ENCODE measurements at places on chromosomes 12 and 14.
A peak's percentile ranks its signal among the peaks of the same experiment; 100 is the strongest.

DNA sequence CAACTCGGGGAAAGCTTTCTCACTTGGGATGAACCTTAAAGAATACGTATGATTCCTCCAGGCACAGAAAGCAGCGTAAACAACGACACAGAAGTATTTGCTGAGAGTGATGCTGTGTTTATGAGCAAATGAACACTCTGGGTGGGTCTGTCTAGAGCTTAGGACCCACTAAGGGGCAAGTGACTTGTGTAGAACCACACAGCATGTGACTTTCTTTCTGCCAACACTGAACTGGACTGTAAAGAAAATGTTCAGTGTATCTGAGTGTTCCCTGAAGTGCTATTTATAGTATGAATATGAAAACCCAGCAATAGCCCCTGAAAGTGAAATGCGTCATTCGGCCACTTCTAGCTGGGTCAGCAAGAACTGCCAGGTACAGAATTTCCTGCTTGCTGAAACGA lies 78.5 kb downstream of the ST8SIA1 start:
- no peak for DNase-seq

DNA sequence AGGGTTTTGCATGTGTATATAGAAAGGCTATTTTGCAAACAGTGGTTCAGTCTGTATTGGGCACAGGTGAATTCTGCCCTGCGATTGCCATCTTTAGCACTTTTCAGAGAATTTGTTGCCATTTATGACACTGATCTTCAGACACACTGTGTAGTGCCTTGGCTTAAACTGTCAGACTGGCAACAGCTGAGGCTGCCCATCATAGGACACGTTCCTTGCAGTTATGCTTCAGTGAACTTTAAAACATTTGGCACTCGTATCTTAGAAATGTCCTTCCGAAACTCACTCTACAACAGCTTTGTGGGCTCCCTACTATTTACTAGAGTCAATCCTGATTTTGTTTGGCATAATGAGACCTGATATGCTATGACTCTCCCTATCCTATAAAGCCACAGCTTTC lies 29.1 kb downstream of the AP5M1 start:
- no peak for DNase-seq

GRCh38 chr14:90319173-90319572 lies 12.6 kb downstream of the NRDE2 start:
- DNase-seq: no peak

DNA sequence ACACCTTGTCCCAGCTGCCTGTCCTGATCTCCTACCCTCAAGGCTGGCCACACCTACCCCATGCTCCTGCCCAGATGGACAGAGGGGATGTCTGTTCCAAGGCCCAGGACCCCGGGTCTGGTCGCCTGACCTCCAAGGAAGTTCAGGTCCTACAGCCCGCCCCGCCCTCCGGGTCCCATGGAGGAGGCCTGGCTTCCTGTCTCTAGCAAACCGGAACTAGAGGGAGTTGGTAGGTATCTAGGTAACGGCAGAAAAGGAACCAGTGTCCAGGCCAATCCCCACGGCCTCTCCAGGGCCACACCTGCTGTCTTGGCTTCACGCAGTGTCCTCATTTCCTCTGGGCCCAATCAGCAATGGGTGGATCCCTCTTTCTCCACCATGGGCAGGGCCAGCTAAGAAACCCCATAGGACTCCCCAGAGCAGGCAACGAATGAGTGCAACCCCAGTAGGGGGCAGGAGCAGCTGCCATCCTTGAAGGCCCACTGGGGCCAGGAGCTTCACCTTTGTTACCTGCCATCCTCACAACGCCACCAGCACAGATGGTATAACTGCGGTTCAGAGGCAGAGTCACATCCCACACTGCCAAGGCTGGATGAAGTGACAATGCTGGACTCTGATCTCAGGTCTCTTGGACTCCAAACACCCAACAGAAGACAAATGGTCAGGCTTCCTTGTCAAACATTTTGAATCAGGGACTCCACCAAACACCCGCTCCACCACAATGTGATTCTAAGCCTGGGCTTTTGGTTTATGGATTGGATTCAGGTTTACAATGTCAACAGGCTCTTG lies 25.1 kb upstream of the RPLP0 start:
- DNase-seq: no peak

DNA sequence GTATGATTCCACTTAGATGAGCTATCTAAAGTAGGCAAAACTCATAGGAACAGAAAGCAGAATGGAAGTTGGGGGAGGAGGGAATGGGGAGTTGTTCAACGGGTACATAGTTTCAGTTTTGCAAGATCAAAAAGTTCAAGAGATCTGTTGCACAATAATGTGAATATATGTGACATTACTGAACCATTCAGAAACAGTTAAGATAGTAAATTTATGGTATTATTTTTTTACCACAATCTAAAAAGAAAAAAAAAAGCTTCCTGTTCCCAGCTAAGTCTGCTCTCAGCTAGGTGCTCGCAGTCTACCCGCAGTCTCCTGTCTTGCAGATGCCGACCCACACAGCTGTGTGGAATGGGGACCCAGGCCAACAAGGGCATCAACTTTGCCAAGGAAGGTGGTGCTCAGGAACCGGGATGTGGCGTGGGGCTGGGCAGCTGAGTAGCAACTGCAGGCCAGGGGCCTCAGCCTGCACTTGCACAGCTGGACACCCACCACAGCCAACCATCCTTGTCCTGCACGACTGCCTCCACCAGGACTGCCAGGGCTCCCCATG lies 15.3 kb upstream of the ANO6 start:
- DNase-seq: no peak

- no peak for DNase-seq
Measured at GRCh38 chr12:2692080-2692479, 102.7 kb upstream of the FKBP4 start.

DNA sequence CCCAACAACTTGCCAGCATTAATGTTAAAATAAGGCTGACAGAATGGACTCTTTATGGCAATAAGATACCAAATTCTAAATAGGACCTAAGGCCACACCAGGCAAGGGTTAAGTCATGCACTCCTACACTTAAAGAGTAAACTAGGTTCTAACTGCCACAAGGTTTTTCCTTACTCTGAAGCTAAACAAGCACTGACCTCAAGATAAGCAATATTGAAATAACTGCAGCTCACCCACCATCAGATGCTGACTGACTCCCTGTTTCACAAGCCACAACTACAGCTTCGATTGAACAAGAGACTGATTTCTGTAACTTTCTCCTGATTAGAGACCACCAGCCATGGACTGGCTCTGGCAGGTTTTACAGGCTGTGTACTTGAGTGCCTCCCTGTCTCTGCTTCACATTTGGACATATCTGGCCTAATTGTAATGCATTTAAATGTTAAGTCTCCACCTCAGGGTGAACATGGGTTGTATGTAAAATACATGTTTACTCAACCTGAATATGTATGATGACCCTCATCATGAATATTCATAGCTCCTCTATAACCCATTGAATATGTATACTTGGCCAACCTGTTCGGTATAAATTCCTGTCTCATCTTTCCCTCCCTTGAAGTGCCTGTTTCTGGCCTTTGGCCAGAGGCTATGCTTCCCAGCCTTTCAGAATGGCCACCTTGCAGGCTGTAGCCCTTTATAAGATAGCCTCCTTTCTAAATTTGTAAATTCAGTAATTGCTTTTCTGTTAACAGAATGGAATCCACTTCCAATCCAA lies 70.5 kb upstream of the DAAM1 start:
- DNase-seq: no peak

DNA sequence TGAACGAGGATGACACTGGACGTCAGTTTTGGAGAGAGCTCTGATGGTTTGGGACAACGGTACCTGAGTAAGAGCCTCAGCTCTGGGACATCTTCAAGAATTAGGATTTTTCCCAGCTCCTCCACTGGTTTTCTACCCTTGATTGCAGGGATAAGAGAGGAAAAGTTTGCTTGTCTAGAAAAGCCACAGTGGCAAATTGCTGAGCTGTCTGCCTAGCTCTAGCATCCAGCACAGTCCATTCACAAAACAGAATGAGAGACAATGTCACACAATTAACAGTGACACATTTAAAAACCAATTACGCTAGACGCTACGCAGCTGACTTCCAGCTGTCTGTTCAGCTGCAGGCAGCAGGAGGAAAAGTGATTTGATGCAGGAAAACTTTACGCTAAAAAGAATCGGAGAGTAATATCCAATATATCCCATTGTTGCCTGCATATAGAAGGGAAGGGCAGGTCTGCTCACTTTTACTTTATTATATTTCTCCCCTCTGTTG lies 168.1 kb upstream of the PRICKLE1 start:
- DNase-seq: peak; percentile 25

- no peak for DNase-seq
Measured at GRCh38 chr12:125331342-125332052, 266.3 kb downstream of the AACS start.

DNA sequence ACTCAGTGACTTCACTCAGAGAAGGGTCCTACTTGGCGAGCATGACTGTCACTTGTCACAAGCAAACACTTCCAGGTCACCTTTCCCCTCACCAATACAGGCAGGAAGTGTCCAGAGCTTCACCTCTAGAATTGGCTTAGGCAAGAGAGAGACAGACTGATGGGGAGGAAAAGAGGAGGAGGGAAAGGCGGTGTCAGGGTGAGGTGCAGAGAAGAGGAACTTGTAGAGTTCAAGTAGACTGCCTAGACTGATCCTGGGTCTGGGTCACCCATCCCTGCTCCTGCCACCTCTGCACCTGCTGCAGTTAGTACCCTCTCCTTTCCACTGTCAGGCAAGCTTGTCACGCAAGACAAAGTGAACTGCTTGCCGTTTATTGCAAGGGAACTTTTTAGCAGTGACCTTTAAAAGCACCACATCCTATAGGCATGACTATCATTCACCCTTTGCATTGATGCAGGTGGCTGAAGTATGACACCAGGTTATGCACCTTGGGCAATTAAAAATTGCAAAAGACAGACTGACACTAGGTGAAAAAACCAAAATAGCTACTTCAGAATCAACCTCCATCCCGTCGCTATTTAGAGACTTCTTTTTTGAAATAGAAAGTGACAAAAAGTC lies 292.4 kb downstream of the SYT1 start:
- no peak for DNase-seq

DNA sequence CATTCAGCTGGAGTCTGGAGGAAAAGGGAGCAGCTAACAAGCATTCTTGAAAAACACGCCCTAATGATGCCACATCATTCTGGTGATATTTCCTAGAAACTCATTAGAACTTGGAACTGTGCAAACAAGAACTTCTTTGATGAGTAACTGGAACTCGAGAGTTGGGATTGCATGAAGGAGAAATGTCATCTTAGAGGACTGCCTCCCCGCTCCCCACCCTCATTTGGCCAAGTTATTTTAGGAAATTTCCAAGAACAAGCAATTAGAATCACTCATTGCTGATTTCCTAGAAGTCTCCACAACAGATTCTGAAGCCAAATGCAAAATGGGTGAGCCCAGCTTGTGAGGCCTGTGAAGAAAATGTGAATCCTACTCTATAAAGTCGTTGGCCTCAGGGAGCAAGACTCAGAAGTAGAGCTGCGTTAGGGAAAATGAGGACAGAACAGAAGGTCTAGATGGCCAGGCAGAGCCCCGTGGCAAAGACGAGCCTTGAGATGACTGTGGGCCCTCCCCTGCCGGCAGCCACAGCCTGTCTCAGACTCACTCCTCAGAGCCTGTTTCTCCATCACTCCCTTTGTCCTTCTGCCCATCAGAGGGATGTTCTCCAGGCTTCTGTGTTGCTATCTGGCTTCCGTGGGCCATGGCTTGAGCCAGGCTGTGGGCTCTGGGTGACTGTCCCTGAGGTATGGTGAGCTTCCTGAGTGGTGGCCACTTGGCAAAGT lies 38.4 kb downstream of the RTL1 start:
- no peak for DNase-seq

DNA sequence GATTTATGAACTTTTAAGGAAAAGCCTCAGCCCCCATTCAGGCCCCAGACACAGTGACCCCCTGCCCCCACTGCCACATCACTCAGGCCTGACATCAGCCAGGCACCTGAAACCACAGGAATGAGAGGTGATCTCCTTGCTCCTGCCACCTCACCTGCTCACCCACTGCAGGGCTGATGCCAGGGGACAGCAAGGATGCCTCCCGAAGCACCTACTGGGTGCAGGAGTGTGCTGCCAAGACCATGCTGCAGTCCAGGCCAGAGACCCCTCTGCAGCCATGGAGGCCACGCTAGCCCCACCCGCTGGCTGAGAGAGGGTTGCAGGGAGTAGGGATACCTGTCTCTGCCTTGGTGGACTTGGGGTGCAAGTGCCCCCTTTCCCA lies 18.6 kb upstream of the KRT7 start:
- DNase-seq: no peak

DNA sequence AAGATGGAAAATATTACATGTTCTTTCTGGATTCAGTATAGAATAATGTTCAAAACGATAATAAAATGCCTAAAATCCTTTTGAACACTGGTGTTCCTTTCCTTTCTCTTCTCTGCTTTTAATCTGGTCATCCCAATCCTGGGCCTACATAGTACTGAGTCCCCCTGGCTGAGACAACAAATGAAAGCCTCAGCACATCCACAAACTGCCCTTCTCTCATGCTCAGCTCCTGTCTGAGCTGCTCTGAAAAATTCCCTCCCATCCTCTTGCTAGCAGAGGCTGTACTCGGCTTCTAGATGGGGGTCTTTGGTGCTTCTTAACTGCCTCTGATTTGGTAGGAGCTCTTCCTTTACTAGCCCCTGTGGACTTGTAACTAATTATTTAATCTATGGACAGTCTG lies 232.3 kb downstream of the MED13L start:
- DNase-seq: no peak

DNA sequence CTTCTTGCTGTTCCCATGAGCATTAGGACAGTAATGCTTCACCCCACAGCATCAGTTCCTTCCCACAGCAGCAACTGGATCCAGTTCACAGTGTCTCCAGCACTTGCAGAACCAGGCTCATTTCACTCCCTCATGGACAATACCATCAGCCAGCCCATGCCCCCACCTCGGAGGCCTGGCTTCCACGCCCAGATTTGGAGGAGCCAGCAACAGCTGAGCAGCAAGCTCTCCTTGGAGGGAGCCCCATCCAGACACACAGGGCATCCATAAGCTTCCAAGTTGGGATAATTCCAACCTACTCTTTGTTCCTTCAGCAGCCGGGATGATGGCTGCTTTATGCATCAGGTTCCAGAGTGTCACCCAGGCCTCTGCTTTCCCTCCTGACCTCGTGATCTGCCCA lies 250.0 kb downstream of the GLT1D1 start:
- DNase-seq: no peak

- no peak for DNase-seq
Measured at GRCh38 chr14:33420051-33420627, 481.5 kb downstream of the NPAS3 start.

- DNase-seq: no peak
Measured at GRCh38 chr14:29803045-29803444, 124.6 kb downstream of the PRKD1 start.

- DNase-seq: peak; percentile 8
Measured at GRCh38 chr14:81625343-81625742, 91.7 kb upstream of the SEL1L start.

DNA sequence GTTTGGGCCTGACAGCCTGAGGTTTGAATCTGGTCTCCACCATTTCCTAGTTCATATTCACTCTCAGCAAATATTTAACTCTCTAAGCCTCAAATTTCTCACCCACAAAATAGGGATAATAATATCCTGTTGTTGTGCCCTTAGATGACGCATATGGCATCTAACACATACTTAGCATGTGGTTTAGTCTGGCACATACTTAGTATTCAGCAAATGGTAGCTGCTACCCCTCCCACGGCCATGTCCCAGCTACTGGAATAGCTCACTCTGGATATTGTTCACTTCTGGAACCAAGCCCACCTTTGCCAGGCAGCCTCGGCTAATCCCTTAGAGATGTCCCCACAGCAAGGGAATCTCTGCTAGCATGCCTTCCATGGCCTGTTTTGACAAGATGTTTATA lies 53.3 kb downstream of the BICD1 start:
- no peak for DNase-seq
